GM12864 (cell line): ENCODE measurements at places on chromosomes 16 and 17.

- no peak for DNase-seq
Measured at GRCh38 chr16:56372013-56372634, 53.2 kb downstream of the AMFR start.

DNA sequence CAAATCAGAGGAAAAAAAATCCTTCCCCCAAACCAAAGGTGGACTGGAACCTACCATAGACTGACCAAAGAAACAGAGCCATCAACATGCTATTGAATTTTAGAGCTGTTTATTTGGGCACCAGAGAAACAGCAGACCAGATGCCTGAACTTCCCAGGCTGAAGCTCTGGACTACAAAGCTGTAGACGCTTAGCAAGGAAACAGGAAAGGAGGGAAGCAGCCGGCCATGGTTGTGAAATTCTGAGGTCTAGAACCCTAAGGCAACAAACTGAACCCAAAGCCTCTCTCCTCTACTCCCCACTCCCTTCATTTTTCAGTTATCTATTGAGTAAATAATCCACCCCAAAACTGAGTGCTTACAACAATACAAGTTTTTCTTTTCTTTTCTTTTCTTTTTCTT lies 45.4 kb upstream of the MEIOC start:
- DNase-seq, result no peak

DNA sequence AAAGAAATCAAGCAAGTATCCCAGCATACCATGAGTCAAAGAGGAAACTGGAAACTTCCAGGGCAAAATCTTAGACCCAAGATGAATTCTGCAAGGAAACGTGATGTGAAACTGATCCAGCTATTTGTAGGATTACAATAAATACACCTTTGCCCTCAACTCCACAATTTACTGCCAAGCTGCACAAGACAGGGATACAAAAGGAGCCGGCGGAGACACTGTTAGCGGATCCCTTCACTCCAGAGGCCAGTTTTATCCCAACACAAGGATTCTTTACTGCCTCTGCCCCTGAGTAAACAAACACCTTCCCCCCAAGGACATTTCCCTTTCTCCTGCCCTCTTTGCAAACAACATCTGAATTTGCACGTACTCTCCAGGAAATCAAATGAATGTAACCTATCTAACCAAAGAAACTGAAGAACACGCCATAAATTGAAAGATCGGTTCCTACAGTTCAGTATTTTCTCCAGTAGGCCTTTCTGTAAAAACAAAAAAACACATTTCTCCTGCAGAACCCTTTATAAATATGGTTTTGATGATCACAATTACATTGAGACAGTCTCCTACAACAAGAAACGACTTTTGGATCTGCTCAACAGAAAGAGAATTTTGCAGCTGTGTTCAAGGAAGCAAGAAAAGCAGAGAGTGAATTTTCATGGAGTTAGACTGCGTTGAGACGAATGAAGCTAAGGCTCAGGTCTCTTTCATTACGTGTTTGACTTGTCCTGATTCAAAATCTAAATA lies 1.4 kb upstream of the CBX2 start:
- no peak for DNase-seq

DNA sequence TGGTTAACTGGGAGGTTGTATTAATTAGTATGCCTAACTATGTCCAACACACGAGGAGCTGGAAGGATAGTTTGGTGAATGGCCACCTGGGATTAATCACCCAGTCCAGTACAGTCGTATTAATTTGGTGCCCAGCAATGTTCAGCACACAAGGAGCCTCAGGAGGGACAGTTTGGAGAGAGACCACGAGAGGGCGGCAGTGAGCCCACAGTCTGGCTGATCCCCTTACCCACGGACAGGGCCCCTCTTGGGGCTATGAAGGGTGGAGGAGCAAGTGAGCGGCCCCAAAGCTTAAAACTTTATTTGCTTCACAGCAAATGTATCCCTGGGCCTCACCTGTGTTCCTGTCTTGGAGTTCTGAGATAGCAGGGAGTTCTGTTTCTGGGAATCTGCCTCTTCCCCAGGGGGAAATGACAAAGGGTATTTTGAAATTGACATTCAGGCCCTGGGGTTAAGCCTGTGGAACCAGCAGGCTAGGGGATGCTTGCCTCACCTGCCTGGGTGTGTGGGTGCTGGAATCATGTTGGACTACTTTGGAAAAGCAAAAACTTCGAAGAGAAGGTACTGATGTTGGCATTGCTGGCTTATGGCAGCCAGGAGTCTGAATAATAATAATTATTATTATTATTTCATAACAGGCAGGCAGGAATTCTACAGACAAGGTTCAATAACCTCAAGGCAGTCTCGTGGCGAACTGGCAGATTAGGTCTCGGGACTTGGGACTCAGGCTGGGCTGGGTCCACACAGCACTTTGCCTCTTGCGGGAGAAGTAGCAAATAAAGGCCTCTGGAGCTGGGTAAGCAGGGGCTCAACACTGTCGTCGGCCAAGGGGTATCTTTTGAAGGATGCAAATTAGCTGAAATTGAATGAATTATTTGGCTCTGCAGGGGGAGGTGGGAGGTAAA lies 227.6 kb upstream of the ASIC2 start:
- no peak for DNase-seq
